NCI-H748 treated with DMSO at 0.1 percent for 48 hours (cell line): ENCODE measurements at places on chromosomes 13 and 19.

GRCh38 chr13:84208246-84208910 is 326.1 kb upstream of the SLITRK1 start:
- no peak for DNase-seq

- peak; percentile 49 for DNase-seq
Measured at GRCh38 chr19:58409010-58409790, 751 bp downstream of the ZNF584 start.

DNA sequence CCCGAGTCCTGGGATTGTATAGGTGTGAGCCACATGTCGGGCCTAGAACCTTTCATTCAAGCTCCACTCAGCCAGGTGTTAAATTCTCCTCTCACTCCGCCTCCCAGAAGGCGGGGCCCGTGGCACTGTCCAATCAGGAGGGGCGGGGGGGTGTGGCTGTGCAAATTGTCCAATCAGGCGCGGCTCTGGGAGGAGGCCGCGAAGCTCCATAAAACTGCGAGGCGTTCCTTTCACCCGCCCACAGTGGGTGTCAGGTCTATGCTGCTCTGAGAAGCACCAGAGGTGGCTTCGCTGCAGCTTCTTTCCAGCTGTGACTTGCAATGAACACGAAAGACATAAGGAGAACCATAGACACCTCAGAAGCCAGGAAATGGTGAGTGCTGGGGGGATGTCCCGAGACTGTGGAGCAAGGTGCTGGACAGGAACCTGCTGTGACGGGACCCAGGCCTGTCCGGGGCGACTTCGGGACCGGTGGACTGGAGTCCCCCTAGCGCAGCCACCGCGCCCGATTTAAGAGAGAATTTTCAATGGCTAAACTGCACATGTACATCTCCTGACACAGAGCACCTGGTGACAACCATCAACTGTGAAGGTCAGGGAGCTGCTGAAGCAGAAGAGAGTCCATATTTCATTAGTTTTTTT is 3.0 kb upstream of the ZNF136 start:
- no peak for DNase-seq

DNA sequence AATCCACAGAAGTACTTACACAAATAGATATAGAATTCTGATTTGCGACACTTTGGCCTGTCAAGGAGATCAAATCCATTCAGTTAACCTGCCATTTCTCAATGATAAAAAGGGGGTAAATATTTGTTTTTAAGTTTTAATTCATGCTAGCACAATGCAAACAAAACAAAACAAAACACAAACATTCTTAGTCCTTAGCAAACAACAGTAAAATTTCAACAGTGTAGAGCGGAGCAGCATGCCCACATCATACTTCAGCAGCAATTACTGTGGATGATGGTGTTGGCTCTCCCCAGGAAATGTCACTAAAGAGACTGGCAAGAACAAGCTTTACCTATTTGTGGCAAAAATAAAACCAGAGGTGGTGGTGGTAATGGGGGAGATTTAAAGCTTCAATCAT is 625.2 kb upstream of the PCDH20 start:
- peak; percentile 57 for DNase-seq

DNA sequence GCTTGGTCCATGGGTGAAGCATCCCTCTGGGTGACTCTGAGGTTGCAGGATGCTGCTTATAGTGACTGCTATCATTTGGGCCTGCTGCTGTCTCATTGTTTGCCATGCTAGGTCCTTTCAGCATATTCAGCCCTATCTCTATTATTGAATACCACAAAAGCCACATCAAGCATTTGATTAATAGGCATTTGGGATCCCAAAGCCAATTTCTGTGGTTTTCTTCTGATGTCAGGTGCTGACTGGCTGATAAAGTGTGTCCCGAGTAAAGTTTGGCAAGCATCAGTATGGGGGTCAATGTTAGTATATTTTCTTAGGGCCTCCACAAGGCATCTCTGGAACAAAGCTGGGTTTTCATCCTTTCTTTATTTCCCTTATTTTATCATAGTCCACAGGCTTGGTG is 204.6 kb downstream of the NBEA start:
- no peak for DNase-seq

- DNase-seq = no peak
Measured at GRCh38 chr13:50809133-50810090, 34.1 kb downstream of the DLEU7 start.

DNA sequence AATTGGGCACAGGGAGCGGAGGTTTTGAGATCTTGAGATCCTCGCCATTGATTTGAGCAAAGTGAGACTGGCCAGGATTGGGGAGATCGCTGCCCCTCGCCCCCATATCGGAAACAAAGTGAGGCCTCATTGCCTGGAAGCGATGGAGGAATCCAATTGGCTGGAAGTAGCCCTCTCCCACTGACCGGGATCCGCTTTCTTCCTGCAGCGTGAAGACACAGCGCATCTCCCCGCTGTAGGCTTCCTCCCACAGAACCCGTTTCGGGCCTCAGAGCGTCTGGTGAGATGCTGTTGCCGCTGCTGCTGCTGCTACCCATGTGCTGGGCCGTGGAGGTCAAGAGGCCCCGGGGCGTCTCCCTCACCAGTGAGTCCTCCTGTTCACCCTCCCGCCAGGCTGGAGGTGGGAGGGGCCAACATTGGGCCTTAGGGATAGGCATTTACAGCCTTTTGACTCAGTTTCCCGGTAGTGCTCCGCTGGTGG is 438 bp downstream of the PRKCSH start:
- DNase-seq = no peak

- no peak for DNase-seq
Measured at GRCh38 chr19:14345116-14345763, 36.0 kb upstream of the ADGRE5 start.

DNA sequence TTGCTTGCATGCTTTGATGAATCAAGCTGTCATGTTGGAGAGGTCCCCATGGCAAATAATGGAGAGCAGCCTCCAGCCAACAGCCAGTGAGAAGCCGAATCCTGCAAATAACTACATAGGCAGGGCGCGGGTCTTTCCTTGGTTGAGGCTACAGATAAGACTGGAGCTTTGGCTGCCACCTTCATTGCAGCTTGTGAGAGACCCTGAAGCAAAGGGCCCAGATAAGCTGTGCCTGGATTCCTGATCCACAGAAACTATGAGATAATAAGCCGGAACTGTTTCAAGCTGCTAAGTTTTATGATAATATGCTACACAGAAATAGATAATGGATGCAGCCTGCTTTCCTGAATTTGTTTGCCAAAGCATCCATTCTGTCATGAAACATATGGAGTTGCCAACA is 257.0 kb downstream of the HS6ST3 start:
- no peak for DNase-seq

DNA sequence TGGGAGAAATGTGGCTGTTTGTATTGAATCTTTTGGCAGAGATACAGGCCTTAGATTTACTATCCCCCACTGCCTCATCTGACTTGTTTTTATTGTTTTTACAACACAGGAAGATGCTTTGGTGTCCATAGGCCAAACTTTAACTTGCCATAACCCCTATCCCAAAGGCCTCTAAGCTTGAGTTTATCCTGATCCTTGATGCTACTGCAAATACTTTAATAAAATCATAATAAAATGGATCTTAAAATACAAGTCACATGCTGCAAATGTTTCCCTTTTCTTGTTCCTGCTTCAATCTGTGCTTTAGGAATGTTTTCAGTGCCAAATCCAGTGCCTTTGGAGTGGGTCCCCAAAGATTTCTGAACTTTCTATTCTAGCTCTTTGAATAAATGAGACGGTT is 770.6 kb downstream of the DACH1 start:
- DNase-seq = no peak

DNA sequence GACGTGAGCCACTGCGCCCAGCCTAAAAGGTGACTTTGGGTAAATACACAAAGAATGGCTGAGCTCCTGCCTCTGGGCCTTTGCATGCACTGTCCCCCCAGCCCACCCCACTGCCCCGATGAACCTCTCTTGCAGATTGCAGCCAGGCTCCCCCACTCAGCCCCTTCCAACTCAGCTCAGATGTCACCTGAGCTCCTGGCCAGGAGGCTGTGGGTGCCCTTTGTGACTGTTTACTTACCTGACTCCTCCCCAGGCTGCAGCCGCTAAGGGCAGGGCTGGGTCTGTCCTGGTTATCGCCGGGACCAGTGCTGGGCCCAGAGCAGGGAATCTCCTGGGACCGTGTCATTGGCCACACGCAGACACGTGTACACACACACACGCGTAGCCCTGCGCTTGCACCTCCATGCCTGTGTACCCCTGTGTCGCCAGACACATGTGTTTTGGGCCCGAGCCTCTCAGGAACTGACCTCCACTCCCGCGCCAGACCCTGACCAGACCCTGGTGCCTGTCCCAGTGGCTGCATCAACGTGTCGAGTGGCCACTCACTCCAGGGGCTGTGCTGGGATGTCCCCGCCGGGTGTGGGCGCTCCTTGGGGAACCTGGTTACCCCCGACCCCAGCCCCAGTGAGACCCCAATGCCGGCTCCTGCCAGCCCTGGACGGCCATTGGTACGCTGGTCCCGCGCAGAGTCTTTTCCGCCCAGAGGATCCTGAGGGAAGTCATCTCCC is 18.7 kb downstream of the EFNA2 start:
- no peak for DNase-seq

DNA sequence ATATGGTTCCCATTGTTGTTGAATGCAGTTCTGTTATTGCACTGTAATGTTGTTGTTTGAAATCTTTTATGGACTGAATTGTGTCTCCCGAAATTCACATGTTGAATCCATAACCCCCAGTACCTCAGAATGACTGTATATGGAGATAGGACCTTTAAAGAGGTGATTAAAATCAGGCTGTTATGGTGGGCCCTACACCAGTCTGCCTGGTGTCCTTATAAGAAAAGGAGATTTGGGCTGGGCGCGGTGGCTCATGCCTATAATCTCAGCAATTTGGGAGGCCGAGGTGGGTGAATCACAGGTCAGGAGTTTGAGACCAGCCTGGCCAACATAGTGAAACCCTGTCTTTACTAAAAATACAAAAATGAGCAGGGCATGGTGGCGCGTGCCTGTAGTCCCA is 7.4 kb downstream of the CXCL17 start:
- DNase-seq = no peak

DNA sequence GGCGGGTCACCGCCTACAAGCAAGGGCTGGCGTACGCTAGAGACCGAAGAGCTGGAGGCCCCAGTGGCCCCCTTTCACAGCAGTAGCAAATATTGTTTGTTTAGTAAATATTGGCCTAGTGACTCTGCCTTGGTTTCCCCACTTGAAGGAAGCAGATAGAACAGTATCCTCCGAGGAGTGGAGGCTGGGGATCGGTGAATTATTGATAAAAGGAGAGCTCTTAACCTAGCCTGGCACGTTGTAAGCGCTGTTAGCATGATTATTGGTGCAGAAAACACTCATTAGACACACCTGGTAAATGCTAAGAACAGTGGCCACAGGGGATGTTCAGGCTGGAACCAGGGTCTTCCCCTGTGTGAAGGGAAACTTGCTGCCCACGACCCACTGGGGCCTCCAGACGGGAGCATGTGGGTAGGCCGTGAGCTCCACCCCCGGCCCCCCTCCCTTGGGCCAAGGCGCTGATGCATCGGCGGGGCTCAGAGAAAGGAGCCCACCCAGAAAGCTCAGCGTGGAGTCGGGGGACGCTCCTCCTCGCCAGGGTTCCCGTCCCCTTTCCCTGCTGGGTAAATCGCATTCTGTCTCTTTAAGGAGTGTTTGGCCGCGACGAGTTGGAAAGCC is 2.3 kb downstream of the IER2 start:
- DNase-seq = peak; percentile 48

GRCh38 chr19:51402117-51402516 is 11.7 kb upstream of the C19orf84 start:
- no peak for DNase-seq

DNA sequence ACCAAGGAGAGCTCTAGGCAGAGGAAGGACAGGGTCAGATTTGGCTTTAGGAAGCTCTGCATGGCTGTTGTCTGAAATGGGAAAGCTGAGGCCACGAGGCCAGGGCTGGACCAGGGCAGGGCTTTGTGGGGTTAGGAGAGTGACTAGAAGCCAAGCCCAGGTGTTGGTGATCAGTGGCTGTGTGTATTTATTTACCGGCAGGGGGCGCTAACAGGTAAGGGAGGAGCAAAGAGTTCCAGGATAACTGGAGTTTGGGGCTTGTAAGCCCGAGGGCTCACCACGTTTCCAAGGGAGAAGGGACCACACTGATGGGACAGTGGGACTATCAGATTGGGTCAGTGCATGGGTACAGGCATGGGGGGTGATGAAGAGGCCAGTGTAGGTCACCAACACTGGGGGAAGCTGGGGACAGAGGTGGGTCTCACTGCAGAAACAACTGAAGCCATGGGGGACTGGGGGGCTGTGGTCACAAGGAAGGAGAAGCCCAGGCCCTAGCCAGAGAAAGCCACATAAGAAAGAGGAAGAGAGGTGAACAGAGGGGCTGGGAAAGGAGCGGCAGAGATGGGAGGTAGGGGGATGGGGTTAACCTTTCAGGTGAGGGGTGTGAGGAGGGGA is 3.9 kb downstream of the TMEM147 start:
- peak; percentile 73 for DNase-seq

GRCh38 chr13:68540244-68540643 is 1310.1 kb upstream of the PCDH9 start:
- DNase-seq = no peak

- no peak for DNase-seq
Measured at GRCh38 chr13:111006506-111007031, 91.7 kb upstream of the ANKRD10 start.

DNA sequence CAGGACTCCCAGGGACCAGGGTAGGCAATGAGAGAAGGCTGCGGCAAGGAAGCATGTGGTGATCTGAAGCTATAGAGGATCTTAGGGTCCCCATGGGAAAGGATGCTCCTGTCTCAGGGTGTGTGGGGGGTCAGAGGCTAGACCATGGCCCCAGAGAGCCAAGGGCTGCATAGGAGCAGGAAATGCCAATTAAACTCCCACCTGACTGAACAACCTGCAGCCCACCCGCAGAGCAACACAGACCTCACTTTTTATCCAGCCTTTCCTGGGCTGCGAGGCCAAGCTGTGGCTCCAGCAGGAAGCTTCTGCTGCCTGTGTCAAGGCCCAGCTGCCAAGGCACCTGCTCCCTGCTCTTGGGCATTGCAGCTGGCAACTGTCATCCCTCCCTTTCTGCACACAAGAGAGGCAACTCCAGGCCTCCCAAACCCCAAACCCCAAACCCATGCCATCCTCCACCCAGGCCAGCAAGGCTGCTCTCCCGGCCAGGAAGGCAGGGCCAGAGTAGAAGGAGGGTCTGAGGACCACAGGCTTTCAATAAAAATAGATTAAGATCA is 290.1 kb downstream of the FOXO1 start:
- no peak for DNase-seq

DNA sequence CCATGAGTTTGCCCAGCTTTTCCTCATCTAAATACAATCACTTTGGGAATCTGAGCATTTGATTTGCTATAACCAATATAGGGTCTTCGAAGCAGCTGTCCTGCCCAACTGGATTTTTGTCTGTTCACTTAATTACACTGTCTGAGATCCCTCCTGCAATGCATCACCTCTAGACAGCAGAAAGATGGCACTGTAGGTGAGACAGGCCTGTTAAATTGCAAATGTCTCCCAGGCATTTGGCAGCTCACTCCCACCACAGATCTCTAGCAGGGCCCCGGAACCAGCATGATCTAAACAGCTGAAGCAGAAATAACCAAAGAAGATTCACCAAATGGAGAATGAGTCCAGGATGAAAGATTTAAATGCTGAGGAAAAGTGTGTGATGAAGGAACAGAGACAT is 41.9 kb upstream of the SERPINE3 start:
- no peak for DNase-seq
